Diencephalon (tissue), 1 donor: ENCODE measurements at places on chromosomes 13 and 19. TPM values are rescaled to one million over a fixed set of nuclear protein-coding genes. Genes with fewer than 3 reads are reported as not detected.

The ADGRE2 gene
- under 0.01 TPM for total RNA-seq

The NAPSA gene
- 0.46 TPM for total RNA-seq

The ZNF256 gene
- 17.3 TPM for total RNA-seq

The ZNF296 gene
- 0.69 TPM for total RNA-seq

The SNRPA gene
- 29.3 TPM for total RNA-seq

The SYCN gene
- not detected for total RNA-seq

The QPCTL gene
- 4.4 TPM for total RNA-seq

The PEAK3 gene
- not detected for total RNA-seq
